ENCODE measurements at places on chromosomes 16 and 17. TPM values are rescaled to one million over a fixed set of nuclear protein-coding genes. Genes with fewer than 3 reads are reported as not detected.

The USP36 gene
- total RNA-seq: 111 TPM

The CDR2 gene
- 36.3 TPM for total RNA-seq

The C16orf74 gene
- total RNA-seq: not detected

The HEATR9 gene
- total RNA-seq: not detected

The NOD2 gene
- total RNA-seq: 3.8 TPM

The GALR2 gene
- total RNA-seq: 2.3 TPM

The PKMYT1 gene
- total RNA-seq: not detected

The MYL11 gene
- not detected for total RNA-seq

The ARHGDIG gene
- not detected for total RNA-seq

The UTS2R gene
- total RNA-seq: not detected

The SLFN14 gene
- not detected for total RNA-seq

The HSPB9 gene
- not detected for total RNA-seq

The REXO5 gene
- 2.1 TPM for total RNA-seq

The CD68 gene
- 151 TPM for total RNA-seq

The ZP2 gene
- total RNA-seq: not detected

The CLEC18A gene
- total RNA-seq: 25.2 TPM

The OSGIN1 gene
- 7.8 TPM for total RNA-seq

The CDH15 gene
- total RNA-seq: not detected

The CTRB1 gene
- not detected for total RNA-seq

The RNF157 gene
- 2.4 TPM for total RNA-seq

The NFAT5 gene
- 48.9 TPM for total RNA-seq

The RAP1GAP2 gene
- 1.6 TPM for total RNA-seq

The LHX1 gene
- not detected for total RNA-seq

The RABEP2 gene
- total RNA-seq: 64.5 TPM

The PYY gene
- total RNA-seq: not detected

The WBP2 gene
- total RNA-seq: 50.7 TPM

The ABCA3 gene
- 25.9 TPM for total RNA-seq

The OTOA gene
- total RNA-seq: not detected

The TUBB3 gene
- 2.3 TPM for total RNA-seq

The SCN4A gene
- 1.3 TPM for total RNA-seq

The CTF1 gene
- 0.21 TPM for total RNA-seq

The PRSS21 gene
- not detected for total RNA-seq

The TMC5 gene
- total RNA-seq: not detected
